ENCODE measurements at places on chromosomes 3 and 15. TPM values are rescaled to one million over a fixed set of nuclear protein-coding genes. Genes with fewer than 3 reads are reported as not detected.

TYRO3 gene
- total RNA-seq: 12.5 TPM

RTP3 gene
- total RNA-seq: not detected

CFAP44 gene
- total RNA-seq: 14.8 TPM

CHDH gene
- total RNA-seq: 26.0 TPM

CCR5 gene
- 0.78 TPM for total RNA-seq

ZBBX gene
- total RNA-seq: not detected

MME gene
- total RNA-seq: 3.4 TPM

GOLGA8K gene
- not detected for total RNA-seq

CHST2 gene
- 4.3 TPM for total RNA-seq

SLC2A2 gene
- total RNA-seq: 2.9 TPM

CKMT1A gene
- total RNA-seq: 2.6 TPM

LRRC49 gene
- total RNA-seq: 7.3 TPM

ITIH1 gene
- 4.4 TPM for total RNA-seq

UNC45A gene
- total RNA-seq: 42.8 TPM

GASK1A gene
- 16.8 TPM for total RNA-seq

GOLGA6L7 gene
- total RNA-seq: not detected

SLC25A20 gene
- total RNA-seq: 20.8 TPM

MESP2 gene
- total RNA-seq: not detected

SPRED1 gene
- 12.9 TPM for total RNA-seq

GPR87 gene
- not detected for total RNA-seq

PHLDB2 gene
- 25.9 TPM for total RNA-seq

CTXND1 gene
- 0.66 TPM for total RNA-seq

BCL2A1 gene
- 16.5 TPM for total RNA-seq

STAB1 gene
- 55.3 TPM for total RNA-seq

ZBTB11 gene
- 20.5 TPM for total RNA-seq

ZNF774 gene
- 5.7 TPM for total RNA-seq

AGBL1 gene
- total RNA-seq: not detected

SEMA3F gene
- total RNA-seq: 25.4 TPM

TRPM1 gene
- total RNA-seq: not detected

ZNF660 gene
- total RNA-seq: 6.3 TPM

ADAMTS9 gene
- total RNA-seq: 54.7 TPM

KLF15 gene
- 37.4 TPM for total RNA-seq

C3orf49 gene
- total RNA-seq: not detected

ABHD14A gene
- total RNA-seq: 16.1 TPM

UROC1 gene
- not detected for total RNA-seq

ACAN gene
- total RNA-seq: not detected

CAND2 gene
- total RNA-seq: 3.6 TPM

SEMA3G gene
- total RNA-seq: 3.9 TPM

ADPRH gene
- 6.5 TPM for total RNA-seq

TP63 gene
- total RNA-seq: not detected

SPINK8 gene
- not detected for total RNA-seq

MORC1 gene
- not detected for total RNA-seq

ADGRG7 gene
- total RNA-seq: not detected

TMF1 gene
- total RNA-seq: 17.1 TPM

KBTBD8 gene
- total RNA-seq: 0.78 TPM

PYGO1 gene
- total RNA-seq: 2.6 TPM

HGD gene
- 14.2 TPM for total RNA-seq

ROBO2 gene
- 3.0 TPM for total RNA-seq

LMAN1L gene
- total RNA-seq: not detected

CHRFAM7A gene
- 2.0 TPM for total RNA-seq

HTR3E gene
- total RNA-seq: not detected

APOD gene
- total RNA-seq: 463 TPM

MASP1 gene
- total RNA-seq: 2.3 TPM
